Fibroblast of skin of abdomen (primary cell): ENCODE measurements at places on chromosomes 16 and 17.

GRCh38 chr17:57553991-57554825, 190.9 kb downstream of the CCDC182 start:
- DNase-seq = peak; percentile 34

DNA sequence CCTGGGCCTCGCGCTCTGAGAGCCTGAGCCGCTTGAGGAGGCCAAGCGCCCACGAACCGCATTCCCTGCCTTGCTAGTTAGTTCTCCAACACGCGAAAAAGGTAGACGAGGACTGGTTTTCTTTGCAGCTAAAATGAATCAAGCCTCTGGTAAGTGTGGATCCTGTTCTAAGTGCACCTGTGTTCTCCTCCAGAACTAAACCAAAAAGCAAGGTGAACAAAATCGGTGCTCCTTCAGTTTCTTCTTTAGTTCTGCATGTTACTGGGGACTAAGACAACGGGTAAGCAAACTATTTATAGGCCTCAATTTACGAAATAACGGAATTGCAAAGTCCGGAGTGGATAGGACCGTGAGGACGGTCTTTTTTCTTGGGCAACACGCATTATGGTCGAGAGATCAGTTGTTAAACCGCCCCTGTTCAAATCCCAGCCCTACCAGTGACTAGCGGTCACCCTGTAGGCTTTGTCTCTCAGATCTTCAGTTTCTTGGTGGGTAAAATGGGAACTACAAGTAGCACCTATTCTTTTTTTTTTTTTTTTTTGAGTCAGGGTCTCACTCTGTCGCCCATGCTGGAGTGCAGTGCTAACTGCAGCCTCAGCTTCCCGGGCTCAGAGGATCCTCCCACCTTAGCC, 993 bp upstream of the ANKRD11 start:
- no peak for DNase-seq

DNA sequence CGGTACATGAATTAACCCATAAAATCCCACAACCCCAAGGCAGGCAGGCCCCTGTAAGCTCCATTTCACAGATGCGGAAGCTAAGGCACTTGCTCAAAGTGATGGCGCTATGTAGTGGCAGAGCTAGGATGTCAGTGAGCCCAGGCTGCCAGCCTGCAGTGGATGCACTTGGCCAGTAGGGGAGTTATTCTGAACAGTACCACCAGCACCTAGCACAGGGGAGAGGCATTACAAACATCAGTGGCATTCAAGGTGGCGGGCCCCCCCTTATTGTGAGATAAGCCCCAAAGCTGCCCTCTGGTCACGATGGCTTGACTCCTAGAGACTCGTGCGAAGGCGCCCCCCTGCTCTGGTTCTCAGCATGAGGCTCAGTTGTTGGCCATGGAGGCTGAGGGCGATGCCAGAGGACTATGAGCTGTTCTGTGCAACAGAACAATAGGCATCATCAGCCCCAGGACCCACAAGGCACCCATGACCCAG, 33.8 kb downstream of the GTF3C1 start:
- DNase-seq = no peak

GRCh38 chr17:61570118-61570517, 20.9 kb downstream of the NACA2 start:
- no peak for DNase-seq

DNA sequence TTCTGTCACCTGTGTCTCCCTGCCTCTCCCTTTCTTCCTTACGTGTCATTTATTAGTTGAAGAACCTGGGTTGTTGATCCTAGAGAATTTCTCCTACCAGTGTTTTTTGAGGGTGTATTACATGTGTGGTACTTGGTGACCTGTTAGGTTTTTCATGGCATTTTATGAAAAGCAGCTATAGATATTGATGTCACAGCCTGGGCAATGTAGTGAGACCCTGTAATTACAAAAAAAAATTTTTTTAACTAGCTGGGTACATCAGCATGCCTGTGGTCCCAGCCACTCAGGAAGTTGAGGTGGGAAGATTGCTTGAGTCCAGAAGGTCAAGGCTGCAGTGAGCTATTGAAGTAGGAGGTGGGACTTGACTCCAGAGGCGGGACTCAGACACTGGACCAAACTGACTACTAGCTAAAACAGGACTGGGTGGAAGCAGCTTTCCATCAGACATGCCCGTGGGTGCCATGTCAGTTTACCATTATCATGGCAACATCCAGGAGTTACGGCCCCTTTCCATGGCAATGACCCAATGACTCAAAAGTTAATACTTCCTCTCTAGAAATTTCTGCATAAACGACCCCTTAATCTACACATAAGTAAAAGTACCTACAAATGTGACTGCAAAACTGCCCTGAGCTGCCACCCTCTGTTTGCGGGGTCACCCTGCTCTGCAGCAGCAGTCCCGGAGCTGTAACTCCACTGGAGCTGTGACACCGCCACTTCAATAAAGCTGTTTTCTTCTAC, 311.4 kb downstream of the SNX29 start:
- no peak for DNase-seq

DNA sequence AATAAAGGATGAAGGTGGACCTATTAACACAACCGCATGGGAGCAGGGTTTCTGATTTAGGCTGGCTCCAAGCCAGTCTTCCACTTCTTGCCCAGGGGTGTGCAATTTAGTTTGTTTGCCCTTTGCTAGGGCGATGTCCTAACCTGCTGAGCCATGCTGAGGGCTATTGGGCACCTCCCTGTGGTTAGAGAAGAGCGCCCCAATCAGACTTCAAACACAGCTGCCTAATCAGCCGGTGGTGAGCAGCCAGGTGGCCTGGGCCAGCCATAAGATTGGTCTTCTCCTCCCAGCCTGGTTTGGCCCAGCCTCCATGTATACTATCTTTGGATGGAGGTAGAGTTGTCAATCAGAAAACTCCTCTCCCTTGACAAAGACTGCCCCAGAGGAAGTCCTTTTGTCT, 15.7 kb downstream of the TMEM94 start:
- DNase-seq = no peak
